Central memory CD8-positive, alpha-beta T cell (primary cell): ENCODE measurements at places on chromosomes 12 and 14.

- no peak overlapping the region for H3K4me3 ChIP-seq
- no peaks in the 10 kb centered on the region for H3K36me3 ChIP-seq
- H3K27ac ChIP-seq = no peak overlapping the region
- DNase-seq = no peak
Measured at GRCh38 chr12:60257063-60257462, 661.2 kb downstream of the SLC16A7 start.

DNA sequence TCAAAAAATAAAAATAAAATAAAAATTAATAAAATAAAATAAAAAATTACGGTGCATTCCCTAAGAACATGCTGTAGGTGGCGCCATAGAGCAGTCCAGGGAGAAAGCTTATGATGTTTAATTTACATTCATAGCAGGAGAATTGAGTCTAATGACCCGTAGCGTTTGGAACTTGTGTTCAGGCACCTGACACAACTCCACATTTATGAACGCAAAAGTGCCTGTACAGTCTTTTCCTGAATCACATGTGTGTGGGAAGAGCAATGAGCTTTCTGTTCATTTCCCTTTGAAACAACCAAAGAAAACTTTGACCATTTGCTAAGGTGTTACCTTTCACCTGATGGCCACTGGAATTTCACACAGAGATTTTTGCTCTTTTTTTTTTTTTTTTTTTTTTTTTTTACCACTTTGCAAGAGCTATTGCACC lies 60.6 kb upstream of the KCNA1 start:
- H3K4me3 ChIP-seq = no peak overlapping the region
- H3K4me1 ChIP-seq = no peaks in the 10 kb centered on the region
- H3K36me3 ChIP-seq = peaks cover 2% of the 10 kb centered on the region
- peaks cover 9% of the 10 kb centered on the region for H3K27me3 ChIP-seq
- no peak overlapping the region for H3K27ac ChIP-seq

DNA sequence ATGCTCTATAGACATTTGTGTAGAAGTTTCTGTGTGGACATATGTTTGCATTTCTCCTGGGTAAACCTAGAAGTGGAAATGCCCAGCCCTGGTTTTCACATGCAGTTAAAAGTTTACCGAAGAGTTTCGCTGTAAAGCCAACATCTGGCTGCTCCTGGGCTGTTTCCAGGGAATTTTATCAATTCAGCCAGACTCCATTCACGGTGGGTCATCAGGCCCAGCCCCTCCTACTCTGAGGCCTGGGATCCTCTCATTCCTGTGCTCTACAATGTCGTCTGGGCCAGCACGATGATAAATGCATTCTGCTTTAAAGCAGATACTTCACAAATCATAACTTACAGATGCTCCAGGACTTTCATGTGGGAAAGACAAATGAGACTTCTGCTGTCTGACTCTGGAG lies 7.1 kb downstream of the NUAK1 start:
- DNase-seq = no peak
- peaks cover 64% of the 10 kb centered on the region for H3K27me3 ChIP-seq
- no peak overlapping the region for H3K27ac ChIP-seq
- H3K4me1 ChIP-seq = no peaks in the 10 kb centered on the region
- no peaks in the 10 kb centered on the region for H3K36me3 ChIP-seq

GRCh38 chr12:123064885-123065619 lies 84.6 kb downstream of the ARL6IP4 start:
- DNase-seq = no peak
- H3K4me3 ChIP-seq = peak overlapping the region; percentile 37
- peaks cover 3% of the 10 kb centered on the region for H3K36me3 ChIP-seq
- peaks cover 29% of the 10 kb centered on the region for H3K4me1 ChIP-seq
- peak overlapping the region; percentile 29 for H3K27ac ChIP-seq

DNA sequence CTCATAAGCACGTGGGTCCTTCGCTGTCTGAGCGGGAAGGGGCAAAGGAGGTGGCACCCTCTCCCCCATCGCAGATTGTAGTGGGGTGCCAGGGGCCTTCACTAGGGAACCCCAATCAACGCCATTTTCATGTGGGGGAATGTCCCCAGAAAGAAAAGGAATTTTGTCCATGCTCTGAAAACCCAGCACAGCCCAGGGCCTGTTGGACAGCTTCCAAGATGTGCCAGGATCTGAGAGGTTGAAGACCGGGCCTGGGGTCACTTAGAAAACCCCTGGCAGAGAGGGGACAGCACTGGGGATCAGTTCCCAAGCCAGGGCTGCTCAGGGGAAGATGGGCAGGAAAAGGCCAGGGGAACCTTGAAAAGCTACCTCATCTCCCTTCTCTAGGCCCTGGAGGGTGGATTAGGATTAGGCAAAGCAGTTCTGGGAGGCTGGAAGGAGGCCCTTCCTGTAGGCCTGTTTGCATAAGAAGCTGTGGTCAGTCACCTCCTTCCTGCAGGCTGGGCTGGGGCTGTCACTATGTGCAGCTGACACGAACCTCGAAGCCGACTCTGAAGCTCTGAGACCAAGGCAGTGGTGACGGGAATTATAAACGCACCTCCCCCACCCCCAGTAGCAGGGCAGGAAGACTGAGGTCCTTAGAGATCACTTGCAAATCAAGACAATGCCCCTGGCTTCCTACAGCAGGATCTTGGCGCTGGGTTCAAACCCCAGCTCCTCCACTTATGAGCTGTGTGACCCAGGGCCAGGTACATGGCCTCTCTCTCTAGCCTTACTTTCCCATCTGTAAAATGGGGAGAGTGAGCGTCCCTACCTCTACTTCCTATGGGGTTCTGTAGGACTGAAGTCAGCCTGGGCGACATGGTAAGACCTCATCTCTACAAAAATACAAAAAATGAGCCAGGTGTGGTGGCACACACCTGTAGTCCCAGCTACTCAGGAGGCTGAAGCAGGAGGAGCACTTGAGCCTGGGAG lies 29.0 kb downstream of the TESC start:
- H3K4me1 ChIP-seq = peaks cover 19% of the 10 kb centered on the region
- H3K4me3 ChIP-seq = no peak overlapping the region
- H3K27ac ChIP-seq = no peak overlapping the region
- DNase-seq = no peak
- peaks cover 1% of the 10 kb centered on the region for H3K36me3 ChIP-seq

- no peaks in the 10 kb centered on the region for H3K27me3 ChIP-seq
- no peak overlapping the region for H3K4me3 ChIP-seq
- no peak overlapping the region for H3K27ac ChIP-seq
- peaks cover 6% of the 10 kb centered on the region for H3K4me1 ChIP-seq
- DNase-seq = no peak
Measured at GRCh38 chr12:14846876-14847580, 3.7 kb upstream of the ART4 start.

DNA sequence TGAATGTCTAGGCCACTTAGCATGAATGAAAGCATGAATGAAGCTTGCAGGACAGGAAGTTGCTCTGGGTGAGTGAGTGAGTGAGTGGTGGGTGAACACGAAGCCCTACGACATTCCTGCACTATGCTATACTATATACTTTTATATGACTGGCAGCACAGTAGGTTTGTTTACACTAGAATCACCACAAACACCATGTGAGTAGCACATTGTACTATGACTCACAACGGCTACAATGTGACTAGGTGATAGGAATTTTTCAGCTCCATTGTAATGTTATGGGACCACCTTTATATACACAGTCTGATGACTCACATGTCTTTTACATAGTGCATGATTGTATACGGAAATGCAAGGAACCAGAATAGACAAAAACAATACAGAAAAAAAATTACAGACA lies 1480.2 kb downstream of the AACS start:
- H3K27ac ChIP-seq = no peak overlapping the region
- DNase-seq = no peak
- H3K4me3 ChIP-seq = no peak overlapping the region
- no peaks in the 10 kb centered on the region for H3K27me3 ChIP-seq
- H3K36me3 ChIP-seq = no peaks in the 10 kb centered on the region

DNA sequence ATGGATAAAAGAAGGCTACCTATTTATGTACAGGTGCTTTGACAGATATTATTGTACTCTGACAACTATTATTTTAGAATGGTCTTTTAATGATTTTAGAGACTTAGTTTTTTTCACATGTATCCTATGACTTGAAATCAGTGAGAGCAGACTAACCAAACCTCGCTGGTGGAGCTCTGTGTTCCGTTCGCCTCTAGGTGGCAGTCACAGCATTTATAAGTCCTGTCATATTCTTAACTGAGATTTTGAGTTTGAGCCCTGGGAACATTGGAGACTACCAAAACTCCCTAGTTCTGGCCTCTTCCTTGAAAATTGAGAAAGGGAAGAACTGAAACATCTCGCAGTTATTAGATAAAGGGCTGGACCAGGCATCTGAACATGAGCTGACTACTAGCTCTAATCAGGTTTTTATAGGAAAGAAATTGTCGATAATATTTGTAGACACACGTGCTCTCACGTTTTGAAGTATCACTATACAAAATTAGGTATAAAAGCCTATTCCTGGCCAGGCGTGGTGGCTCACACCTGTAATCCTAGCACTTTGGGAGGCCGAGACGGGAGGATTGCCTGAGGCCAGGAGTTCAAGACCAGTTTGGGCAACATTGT lies 48.3 kb downstream of the TTLL5 start:
- peaks cover 7% of the 10 kb centered on the region for H3K36me3 ChIP-seq
- no peaks in the 10 kb centered on the region for H3K4me1 ChIP-seq
- no peak overlapping the region for H3K27ac ChIP-seq
- peak; percentile 27 for DNase-seq
- no peaks in the 10 kb centered on the region for H3K27me3 ChIP-seq

DNA sequence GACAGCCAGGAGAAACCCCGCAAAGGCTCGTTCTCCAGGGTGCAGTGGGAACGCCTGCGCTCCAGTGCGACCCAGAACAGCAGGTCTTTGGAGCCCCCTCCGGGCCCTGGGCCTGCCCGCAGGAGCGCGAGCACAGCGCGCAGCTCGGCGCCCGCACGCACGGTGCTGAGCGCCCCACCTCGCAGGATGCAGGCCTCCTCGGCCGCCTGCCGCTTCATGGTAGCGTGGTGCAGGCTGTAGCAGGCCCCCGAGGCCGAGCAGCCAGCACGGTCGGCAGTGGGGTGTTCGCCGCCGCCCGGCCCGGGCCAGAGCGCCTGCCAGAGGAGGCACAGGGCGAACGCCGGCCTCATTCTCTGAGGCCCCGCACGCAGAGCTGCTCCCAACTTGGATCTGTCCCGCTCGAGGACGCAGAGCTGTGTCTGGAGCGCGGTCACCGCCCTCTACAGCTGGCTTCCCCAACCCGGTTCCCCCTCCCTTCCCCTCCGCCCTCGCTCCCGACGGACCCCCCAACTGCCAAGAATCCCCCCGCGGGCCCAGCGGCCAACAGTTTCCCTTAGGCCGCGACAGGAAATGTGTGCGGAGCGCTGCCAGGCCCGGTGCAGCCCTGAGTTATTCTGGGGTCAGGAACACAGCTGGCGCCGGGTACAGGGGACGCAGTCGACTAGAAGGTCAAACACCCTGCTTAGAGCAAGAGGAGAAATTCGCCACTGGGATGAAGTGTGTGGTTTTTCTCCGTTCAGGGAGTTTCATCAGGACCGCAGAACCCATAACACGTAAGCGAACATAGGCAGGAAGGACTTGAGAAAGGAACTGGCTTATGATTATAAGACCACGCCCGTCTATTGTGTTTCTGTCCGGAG lies at the start of gene CLEC14A:
Gene CLEC14A (minus strand): TSS at position 421 of the 860 bp plus-strand sequence. CDS start 71 bp downstream, at position 350.
- H3K4me3 ChIP-seq = peak within 1 kb of the TSS; percentile 19
- peaks cover 50% of the 10 kb centered on the region for H3K27me3 ChIP-seq
- no peaks in the 10 kb centered on the region for H3K4me1 ChIP-seq
- peaks cover 2% of the 10 kb centered on the region for H3K36me3 ChIP-seq
- no peak within 1 kb of the TSS for H3K27ac ChIP-seq
- no peak for DNase-seq

- DNase-seq = no peak
- no peak overlapping the region for H3K4me3 ChIP-seq
- H3K27me3 ChIP-seq = no peaks in the 10 kb centered on the region
- H3K27ac ChIP-seq = no peak overlapping the region
- H3K36me3 ChIP-seq = no peaks in the 10 kb centered on the region
Measured at GRCh38 chr14:26905229-26905628, 307.4 kb upstream of the NOVA1 start.

DNA sequence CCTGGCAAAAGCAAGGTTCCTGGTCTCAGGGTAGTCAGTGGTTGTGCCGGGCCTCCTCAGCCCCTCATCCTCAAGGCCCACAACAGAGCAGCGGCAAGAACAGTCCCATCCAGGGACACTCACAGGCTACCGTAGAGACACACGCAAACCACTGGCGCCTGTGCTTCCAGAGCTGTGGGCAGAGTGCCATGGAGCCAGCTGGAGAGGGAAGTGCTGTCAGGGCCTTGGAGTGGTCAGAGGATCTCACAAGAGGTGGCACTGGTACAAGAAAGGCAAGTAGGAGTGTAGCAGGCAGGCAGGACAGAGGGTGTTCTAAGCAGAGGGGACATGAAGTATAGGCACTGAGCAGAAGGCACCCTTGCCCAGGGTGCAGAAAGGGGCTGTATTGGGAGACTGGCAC lies 34.6 kb downstream of the ANKRD9 start:
- H3K4me1 ChIP-seq = peaks cover 7% of the 10 kb centered on the region
- no peak for DNase-seq
- H3K27ac ChIP-seq = peak overlapping the region; percentile 57
- no peaks in the 10 kb centered on the region for H3K27me3 ChIP-seq

- H3K4me3 ChIP-seq = peak overlapping the region; percentile 83
- H3K4me1 ChIP-seq = peaks cover 80% of the 10 kb centered on the region
- peaks cover 3% of the 10 kb centered on the region for H3K36me3 ChIP-seq
- no peaks in the 10 kb centered on the region for H3K27me3 ChIP-seq
- no peak for DNase-seq
Measured at GRCh38 chr14:55332654-55333570, 61.7 kb downstream of the FBXO34 start.

DNA sequence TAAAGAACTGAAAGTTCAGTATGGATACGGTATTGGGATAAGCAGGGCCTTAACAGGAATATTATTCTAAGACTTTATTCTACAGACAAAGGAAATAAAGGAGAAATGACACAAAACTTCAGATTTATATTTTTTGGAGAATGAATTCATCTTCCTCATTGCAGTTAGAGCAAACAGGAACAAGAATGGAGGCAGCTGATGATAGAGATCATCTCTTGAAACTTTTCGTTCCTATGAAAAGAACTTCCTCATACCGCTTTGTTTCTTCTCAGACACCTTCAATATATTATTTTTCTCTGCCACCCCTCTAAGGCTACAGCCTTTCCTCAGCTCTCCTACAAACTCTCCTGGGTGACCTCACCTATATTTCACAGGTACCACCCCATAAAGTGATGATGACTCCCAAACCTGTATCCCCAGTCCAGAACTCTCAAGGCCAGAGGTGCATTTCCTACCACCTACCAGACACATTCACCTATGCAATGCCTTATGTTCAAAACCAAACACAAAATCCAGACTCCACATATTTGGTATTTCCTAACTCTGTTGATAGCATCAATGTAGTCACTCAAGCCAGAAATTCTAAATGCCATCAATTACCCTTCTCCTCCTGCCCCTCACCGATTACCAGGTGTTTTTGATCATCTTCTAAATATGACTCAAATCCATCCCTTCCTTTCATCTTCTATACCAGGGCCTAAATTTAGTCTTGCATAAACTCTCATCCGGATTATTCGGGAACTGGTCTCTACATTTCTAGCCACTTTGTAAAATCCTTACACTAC lies 7.4 kb downstream of the MAP4K5 start:
- peaks cover 4% of the 10 kb centered on the region for H3K36me3 ChIP-seq
- H3K27ac ChIP-seq = peak overlapping the region; percentile 63
- no peak overlapping the region for H3K4me3 ChIP-seq
- peaks cover 69% of the 10 kb centered on the region for H3K4me1 ChIP-seq

GRCh38 chr12:97167598-97167997 lies 260.5 kb downstream of the NEDD1 start:
- no peak for DNase-seq
- H3K27me3 ChIP-seq = peaks cover 11% of the 10 kb centered on the region
- no peaks in the 10 kb centered on the region for H3K36me3 ChIP-seq
- H3K27ac ChIP-seq = no peak overlapping the region
- no peaks in the 10 kb centered on the region for H3K4me1 ChIP-seq
